ENCODE measurements at places on chromosomes 3 and 15.

DNA sequence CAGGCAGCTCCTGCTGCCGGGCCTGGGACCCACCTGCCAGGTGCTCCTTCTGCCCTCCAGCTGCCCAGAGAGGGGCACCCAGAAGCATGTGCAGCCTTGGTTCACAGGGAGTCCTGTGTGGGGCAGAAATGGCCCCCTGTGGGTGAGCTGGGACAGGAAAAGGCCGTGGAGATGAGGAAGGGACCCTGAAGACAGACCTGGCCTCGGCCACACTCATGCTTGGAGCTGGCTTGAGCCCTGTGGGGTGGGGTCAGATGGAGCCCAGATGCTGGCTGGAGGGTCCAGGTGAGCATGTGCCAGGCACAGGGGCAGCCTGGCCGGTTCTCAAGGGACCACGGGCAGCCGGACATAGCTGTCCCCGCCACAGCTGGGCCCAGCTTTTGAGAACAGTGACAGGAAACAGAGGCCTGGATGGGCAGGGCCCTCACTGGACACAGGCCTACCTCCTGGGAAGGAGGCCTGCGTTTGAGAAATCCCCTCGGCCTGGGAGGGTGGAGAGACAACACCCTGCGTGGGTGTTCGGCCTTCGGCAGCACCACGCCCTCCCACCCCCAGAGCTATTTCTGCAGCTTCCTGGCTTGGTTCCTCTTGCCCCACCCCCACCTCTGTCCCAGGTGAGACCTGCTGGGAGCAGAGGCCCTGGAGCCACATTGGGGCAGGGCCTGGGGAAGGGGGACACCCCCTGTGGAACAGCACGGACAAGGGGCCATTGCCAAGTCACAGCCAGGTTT lies 132.6 kb upstream of the MEF2A start:
- DNase-seq = peak; percentile 70

- no peak for DNase-seq
Measured at GRCh38 chr3:96354742-96355141, 459.7 kb upstream of the EPHA6 start.

- no peak for DNase-seq
Measured at GRCh38 chr3:3134750-3135448, 8.2 kb downstream of the TRNT1 start.

GRCh38 chr3:77915336-77915735 lies 875.4 kb downstream of the ROBO2 start:
- DNase-seq = no peak
